ENCODE measurements at places on chromosomes 6 and 20.

DNA sequence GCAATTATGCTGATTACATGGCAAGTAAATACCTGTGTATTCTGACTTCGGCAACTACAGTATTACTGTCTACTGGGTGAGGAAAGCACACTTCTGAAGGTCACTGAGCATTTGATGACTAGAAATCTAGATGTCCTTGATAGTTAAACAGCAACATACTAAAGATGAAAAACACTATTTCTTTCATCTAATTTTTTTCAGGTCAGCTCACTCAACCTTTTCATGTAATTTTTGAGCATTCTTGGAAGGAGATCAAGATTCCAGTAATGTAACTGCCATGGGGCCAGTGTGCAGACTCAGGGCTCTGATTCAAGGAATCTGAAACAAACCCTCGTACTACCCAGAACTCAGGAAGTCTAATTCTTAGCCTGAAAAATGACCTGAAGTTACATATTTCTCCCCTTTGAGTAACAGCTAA lies 222.6 kb upstream of the TAB2 start:
- DNase-seq: no peak

DNA sequence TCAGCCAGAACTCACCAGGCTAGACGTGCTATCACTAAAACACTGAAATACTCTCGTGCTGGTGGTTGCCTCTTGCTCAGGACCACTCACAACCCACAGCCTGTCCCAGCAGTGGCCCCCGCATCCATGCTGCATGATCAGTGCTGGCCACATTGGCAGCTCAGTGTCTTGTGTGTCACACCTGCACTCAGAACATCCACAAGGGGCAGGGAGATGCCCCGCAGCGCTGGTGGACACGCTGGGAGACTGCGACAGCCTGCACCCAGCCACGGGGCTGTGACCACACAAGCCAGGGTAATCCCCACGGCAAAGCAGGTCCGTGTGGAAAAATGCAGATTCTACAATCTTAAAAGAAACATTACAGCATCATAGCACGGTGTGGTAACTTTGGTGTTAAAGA lies 23.9 kb upstream of the APMAP start:
- DNase-seq: no peak

- no peak for DNase-seq
Observed at GRCh38 chr20:50799176-50799889, 4.5 kb downstream of the BCAS4 start.

- peak; percentile 9 for DNase-seq
Observed at GRCh38 chr6:35736253-35736894, 458 bp upstream of the ARMC12 start.

DNA sequence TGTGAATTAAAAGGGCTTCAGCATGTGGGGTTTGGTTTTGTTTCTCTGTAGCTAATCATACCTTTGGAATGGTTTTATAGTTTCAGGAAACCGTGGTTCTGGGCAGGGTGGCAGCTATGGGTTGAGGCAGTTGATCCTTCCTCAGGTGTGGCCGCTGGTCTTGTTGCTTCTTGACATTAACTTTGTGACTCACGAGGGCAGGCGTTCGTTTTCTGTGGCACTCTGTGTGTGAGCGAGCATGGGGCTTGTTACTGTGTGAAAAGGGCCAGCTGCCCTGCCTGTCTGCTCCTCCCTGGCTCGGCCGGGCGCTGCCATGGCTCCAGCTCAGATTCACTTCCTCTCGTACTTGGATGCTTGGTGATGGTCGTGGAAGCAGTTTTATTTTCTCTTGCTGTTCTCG lies 16.2 kb downstream of the DNAJC5 start:
- no peak for DNase-seq

DNA sequence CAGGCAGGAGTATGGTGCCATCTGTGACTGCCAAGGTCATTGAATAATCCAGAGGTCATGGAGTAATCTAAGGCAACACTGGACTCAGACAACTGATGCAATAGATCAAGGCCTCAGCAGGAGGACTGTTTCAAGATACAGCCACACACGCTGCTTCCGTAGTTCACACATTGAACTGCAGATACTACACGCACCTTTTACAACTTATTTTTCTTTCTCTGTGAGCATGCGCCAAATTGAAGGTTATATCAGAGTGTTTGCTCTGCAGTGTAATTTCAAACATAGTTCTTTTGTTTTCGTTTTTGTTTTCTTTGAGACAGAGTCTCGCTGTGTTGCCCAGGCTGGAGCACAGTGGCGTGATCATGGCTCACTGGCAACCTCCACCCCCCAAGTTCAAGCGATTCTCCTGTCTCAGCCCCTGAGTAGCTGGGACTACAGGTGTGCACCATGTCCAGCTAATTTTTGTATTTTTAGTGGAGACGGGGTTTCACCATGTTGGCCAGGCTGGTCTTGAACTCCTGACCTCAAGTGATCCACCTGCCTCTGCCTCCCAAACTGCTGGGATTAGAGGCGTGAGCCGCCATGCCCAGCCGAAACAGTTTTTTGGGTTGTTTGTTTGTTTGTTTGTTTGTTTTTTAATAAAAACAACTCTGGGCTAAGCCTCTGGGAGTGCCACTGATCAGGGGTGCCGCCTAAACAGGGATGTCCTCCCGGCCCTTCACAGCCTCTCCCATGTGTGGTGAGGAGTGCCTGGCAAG lies 96.6 kb upstream of the NAA20 start:
- no peak for DNase-seq

DNA sequence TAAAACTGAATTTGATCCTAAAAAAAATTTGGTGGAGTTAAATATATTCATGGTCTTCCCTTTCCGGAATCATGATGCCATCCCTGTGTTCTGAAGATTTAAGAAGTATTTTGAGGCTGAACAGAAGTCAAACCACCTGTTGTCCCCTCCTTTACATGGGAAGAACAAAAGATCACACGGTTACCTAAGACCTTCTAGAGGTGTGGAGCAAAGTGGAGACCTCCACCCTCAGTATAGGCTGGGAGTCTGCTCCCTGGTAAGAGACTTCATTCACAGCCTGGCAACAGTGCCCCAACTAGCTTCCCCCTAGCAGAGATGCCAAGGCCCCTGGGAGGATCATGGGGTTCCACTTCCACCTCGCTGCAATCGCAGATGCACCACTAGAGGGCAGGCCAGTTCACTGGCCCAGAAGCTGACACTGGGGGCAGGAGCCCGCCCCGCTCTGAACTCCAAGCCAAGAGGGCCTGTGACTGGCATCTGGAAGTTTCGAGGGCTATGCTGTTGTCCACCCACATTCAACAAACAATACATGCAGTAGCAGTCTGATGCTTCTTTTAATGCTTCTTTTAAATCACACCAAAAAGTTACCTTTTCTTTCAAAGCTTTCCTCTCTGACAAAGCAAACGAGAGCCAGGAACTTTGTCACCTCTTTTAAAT lies 19.5 kb upstream of the UBE2J1 start:
- peak; percentile 87 for DNase-seq

- no peak for DNase-seq
Observed at GRCh38 chr6:43130429-43130828, 40.6 kb upstream of the SRF start.

GRCh38 chr20:37526238-37526838 lies 1.3 kb downstream of the BLCAP start:
- DNase-seq: no peak

DNA sequence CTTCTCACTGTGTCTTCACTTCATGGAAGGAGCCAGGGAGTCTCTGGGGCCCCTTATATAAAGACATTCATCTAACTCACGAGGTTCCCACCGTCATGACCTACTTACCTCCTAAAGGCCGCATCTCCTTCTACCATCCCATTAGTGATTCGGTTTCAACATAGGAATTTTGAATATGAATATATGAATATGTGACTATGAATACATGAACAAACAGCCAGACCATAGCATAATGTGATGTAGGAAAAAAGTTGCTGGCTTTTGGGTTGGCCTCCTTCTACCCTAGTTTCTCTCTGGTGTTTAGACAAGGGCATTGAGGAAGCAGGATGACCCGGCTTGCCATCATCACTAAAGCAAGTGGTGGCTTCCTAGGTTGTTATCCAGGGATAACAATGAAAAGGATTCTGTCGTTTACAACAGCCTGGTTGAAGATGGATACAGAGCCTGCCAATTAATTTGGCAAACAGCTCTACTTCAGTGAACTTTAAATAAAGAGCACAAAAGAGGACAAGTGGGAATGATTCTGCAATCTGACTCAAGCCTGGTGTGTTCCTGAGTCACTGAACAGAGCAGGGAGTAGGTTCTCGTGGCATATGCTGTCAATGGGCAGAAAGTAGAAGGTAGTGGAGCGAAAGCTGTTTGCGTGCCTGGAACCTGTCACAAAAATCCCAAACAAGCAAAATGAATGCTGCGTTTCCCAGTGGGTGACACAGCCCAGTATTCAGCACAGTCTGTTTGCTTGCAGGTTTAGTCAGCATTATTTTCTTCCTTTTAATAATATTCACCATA lies 44.0 kb upstream of the DOK5 start:
- no peak for DNase-seq

- DNase-seq: no peak
Observed at GRCh38 chr6:169112483-169113320, 140.9 kb downstream of the THBS2 start.

GRCh38 chr6:150891888-150892485 lies 26.5 kb downstream of the MTHFD1L start:
- peak; percentile 76 for DNase-seq

GRCh38 chr6:75025371-75025770 lies 180.5 kb downstream of the COL12A1 start:
- no peak for DNase-seq

GRCh38 chr6:68240726-68241125 lies 394.4 kb upstream of the ADGRB3 start:
- no peak for DNase-seq

- DNase-seq: peak; percentile 89
Observed at GRCh38 chr6:20542927-20543602, 8.8 kb downstream of the CDKAL1 start.

DNA sequence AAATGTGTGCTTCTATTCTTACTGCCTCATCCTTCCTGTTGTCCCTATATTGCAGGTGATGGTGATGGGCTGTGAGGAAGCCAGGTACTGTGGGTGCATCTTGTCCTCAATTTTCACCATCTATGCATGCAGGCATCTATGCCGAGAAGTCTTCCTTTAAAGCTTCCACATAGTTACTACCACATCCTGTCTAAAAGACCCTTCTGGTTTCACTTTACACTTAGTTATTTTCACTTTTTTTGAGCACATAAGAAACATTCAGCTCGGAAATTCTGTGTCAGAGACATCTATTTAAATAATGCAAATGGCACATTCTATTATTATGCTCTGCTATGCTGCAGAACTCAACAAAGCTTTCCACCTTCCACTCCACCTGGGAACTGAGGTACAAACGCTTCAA lies 28.2 kb upstream of the FABP7 start:
- no peak for DNase-seq

DNA sequence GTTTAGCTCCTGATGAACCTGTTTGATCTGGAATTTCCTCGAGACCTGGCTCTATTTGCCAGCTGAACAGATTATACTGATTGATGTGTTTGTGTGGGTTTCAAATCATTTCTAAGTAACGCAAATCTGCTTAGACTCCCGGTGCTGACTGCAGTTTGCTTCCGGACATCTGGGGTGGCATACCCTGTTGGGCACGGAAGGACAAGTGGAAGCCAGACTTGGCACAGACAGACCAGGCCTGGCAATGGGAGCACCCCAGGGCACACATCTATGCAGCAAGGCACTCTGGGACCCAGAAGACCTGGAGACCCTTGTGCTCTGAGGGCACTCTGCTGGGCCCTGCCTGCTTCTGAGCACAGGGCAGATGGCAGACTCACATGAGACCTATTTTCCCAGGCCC lies 433.7 kb upstream of the CHD6 start:
- DNase-seq: no peak

GRCh38 chr6:9126878-9127560 lies 691.7 kb upstream of the SLC35B3 start:
- DNase-seq: no peak

DNA sequence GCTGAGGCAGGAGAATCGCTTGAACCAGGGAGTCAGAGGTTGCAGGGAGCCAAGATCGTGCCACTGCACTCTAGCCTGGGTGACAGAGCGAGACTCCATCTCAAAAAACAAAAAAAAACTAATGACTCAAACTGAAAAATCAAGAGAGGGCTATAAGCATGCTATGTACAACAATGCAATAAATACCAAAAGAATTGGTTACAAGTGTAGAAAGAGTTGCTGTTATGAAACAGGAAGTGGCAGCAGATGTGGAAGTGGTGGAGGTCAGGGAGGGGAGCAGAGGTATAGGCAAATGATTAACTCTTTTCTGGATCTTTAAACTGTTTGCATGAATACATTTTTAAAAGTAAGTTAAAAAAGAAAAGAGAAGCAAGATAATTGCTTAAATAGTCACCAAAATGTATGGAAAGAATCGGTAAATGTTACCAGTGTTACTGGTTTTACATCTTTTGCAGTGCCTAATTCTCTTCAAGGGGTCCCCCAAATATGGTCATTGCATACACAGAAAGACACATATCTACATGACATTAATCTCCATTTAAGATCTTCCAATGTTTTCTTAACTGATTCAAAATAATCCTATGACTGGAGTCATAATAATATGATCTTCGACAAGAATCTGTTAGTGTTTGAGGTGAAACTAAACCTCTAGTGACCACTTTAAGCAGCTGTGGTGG lies 15.0 kb downstream of the CALHM6 start:
- no peak for DNase-seq

Measured in NCI-H774 (cell line).